Mesenteric fat pad (tissue), 1 donor: ENCODE measurements at places on chromosomes 1 and 21. TPM values are rescaled to one million over a fixed set of nuclear protein-coding genes. Genes with fewer than 3 reads are reported as not detected.

Gene NECAP2
- total RNA-seq = 49.7 TPM

Gene RAB29
- total RNA-seq = 37.3 TPM

Gene CFAP410
- total RNA-seq = 17.4 TPM

Gene HHAT
- total RNA-seq = 2.5 TPM

Gene SLC22A15
- 5.1 TPM for total RNA-seq
